ENCODE measurements at places on chromosomes 16 and 17.

- DNase-seq, result no peak
These were observed 7.6 kb upstream of the NUP93 start for GRCh38 chr16:56722200-56722842.

- DNase-seq, result no peak
These were observed 8.1 kb downstream of the KCNH6 start for GRCh38 chr17:63531022-63531965.

DNA sequence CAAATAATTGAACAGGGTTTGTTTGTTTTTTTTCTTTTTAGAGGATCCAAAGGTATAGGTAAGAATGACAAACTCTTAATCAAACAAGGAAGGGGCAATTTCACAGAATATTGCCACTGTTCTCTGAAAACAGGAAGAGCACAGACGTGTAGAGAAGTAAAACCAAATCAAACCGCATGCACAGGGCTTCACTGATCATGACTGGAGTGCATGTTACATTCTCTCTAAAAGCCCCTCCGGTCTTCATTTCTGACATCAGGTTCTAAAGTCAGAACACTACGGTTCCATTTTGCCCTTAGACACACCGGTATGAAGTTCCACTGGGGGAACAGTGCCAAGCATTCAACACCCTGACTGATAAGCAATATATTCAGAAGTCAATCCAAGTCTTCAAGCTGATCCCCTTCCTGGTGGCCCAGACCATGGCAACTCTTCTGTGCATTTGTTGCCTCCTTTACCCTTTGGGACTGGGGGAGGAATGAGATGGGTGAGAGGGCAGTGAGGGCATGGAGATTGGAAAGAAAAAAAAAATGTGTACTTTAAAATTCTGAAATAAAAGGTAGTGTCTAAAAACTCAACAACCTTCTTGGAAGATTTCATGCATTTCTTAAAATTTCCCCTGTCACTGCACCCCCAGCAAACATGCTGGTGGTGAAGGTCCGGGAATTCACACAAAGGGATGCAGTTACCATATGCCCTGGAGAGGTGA is 1.4 kb downstream of the MMD start:
- no peak for DNase-seq

DNA sequence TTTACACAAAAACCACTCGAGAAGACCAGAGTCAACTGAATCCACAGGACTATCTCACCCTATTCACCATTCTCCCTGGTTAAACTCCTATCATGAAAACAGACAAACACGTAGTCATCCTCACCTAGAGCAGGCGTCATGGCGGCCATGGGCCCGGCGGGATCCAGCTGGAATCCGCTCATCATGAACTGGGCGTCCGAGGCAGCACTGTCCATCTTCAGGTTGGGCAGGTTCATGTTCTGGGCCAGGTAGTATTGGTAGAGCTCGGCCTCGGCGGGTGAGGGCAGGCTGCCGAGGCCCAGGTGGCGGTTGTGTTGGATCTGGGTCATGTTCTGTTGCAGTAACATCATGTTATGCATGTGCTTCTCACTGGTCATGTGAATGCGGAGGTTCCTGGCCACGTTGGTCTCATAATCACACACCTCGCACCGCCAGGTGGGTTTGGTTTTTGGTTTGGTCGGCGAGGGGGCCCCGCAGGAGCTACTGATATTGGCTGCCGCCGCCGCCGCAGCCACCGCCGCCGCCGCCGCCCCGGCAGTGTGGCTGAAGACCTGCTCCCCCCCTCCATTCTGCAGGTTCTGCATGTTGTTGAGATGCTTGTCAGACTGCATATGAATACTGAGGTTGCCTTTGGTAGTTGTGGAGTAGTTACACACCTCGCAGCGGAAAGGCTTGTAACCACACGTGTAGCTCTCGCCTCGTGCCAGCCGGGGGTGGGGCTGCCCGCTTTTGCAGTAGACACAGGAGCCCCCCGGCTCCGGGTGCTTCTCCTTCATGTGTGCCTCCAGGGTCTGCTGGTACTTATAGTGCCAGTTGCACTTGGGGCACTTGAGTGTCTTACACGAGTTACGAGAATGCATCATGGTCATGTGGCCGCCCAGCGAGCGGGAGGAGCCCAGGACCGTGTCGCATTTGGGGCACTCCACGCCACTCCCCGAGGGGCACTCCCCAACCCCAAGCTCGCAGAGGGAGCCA is 90.3 kb downstream of the ZFHX3 start:
- DNase-seq, result no peak

GRCh38 chr16:10868596-10869469 is 8.2 kb upstream of the CIITA start:
- DNase-seq, result no peak

DNA sequence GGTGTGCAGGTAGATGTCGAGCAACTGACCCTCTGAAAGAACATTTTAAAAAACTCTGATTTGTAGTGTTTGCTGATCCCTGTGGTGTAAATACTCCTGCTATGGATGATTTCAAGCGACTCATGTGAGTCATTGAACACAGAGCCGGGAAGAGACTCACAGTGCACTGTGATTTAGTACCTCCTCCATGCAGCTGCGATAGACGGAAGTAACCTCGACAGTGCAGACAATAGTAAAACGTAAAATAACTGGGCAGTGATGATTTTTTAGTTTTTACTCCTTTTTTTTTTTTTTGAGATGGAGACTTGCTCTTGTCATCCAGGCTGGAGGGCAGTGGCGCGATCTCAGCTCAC is 8.7 kb downstream of the TBX21 start:
- no peak for DNase-seq

GRCh38 chr17:35774499-35774898 is 13.8 kb downstream of the C17orf50 start:
- no peak for DNase-seq

- no peak for DNase-seq
These were observed 77.7 kb downstream of the GAS7 start for GRCh38 chr17:10120749-10121148.

DNA sequence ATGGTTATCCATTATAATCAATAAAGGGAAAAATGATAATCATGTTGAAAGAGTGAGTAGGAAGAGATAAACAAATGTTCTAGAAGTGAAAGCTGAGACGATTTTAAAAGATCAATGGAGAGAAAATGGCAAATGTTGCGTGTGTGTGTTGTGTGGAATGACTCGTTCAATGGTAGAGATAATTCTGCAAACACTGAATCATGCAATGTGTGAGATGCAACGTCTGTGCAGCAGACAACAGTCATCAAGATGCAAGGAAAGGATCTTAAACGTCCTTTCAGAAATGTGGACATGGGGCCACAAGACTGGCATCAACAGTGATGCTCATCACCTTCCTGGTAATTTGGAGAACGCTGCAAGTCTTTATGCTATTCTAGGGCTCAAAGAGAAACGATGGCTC is 124.4 kb downstream of the CDYL2 start:
- no peak for DNase-seq

GRCh38 chr17:45230787-45231480 is 9.2 kb downstream of the FMNL1 start:
- no peak for DNase-seq

GRCh38 chr16:65153365-65154105 is 31.7 kb upstream of the CDH11 start:
- no peak for DNase-seq

GRCh38 chr17:59440757-59441463 is 109.5 kb downstream of the YPEL2 start:
- DNase-seq, result no peak

DNA sequence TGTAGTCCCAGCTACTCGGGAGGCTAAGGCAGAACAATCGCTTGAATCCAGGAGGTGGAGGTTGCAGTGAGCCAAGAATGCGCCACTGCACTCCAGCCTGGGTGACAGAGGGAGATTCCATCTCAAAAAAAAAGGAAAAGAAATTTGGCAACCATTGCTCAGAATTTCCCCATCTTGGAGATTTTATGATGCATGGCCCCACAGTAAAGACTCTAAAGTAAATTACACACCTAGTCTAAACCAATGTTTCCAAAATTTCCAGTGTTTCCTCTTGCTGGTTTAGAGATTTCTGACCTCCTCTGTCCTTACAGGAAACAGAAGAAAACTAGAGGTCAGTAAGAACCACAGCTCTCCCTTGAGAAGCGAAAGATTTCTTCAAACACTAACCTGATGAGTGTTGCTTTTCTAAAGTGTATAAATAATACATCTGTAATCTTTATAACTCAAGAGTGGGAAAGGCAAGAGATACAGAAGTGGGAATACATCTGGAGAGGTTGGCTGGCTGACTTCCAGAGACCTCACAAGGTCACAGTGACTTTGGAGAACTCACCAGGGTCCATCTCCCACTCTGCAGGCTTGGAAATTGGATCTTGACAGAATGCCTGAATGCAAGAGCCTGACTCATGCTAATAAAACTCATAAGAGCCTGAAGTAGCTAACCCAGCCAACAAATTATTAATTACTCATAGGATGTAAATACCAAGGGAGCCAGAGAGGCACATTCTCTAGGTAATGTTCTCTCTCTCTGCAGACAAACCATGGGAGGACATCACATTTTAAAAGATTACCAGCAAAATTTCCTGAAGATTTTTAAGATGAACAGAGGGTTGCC is 8.8 kb downstream of the ADAT1 start:
- DNase-seq, result no peak

- no peak for DNase-seq
These were observed 3.7 kb downstream of the SOCS3 start for GRCh38 chr17:78356101-78356713.

- no peak for DNase-seq
These were observed 52.6 kb downstream of the HIC1 start for GRCh38 chr17:2107506-2107905.

GRCh38 chr16:76243620-76244019 is 33.6 kb upstream of the CNTNAP4 start:
- DNase-seq, result no peak

DNA sequence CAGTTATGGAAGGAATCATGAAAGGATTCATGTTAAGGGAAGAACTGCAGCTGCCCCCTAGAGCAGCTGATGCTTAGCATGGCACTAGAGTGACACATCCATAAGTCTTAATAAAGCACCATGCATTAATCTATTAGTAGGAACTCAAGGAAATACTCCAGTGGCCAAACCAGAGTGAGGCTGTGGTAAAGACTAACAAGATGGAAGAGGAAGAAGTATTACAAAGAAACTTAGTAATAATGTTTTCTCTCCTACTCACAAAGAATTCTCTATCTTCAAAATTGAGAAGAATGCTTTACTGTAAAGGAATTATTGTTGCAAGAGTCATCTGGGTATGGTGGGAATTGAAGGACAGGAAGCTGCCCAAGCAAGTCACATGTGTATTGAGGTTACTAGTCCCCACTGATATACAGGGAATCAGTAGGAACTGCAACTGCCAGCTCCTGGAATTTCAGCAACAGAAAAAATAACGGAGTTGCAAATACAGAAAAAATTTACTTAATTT is 29.9 kb upstream of the TOM1L1 start:
- no peak for DNase-seq

GRCh38 chr17:37701496-37701898 is 43.4 kb downstream of the HNF1B start:
- no peak for DNase-seq

DNA sequence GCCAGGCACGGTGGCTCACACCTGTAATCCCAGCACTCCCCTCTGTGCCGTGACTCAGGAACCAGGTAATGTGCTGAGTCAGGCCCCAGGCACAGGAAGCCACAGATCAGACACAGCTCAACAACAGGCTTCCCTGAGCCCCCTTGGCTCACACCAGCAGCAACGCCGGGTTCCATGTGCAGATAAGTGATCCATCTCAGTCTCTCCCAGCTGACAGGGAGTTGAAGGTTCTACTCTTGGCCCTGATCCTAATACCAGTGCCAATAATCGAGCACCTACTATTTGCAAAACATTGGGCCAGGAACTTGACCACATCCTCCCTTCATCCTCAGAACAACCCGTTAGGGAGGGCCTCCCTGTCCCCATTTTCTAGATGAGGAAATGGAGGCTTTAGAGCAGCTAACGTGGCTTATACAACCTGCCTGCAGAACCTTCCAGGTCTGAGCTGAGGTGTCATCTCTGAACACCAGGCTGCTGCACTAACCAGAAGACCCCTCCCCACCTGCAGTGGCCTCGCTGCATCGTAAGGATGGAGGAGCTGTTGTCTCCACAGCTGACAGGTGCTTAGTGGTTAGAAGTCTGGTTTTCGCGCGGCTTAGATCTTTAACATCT is 64.8 kb upstream of the AMZ2 start:
- DNase-seq, result no peak

- DNase-seq, result no peak
These were observed 18.7 kb downstream of the CES4A start for GRCh38 chr16:67006930-67007658.

DNA sequence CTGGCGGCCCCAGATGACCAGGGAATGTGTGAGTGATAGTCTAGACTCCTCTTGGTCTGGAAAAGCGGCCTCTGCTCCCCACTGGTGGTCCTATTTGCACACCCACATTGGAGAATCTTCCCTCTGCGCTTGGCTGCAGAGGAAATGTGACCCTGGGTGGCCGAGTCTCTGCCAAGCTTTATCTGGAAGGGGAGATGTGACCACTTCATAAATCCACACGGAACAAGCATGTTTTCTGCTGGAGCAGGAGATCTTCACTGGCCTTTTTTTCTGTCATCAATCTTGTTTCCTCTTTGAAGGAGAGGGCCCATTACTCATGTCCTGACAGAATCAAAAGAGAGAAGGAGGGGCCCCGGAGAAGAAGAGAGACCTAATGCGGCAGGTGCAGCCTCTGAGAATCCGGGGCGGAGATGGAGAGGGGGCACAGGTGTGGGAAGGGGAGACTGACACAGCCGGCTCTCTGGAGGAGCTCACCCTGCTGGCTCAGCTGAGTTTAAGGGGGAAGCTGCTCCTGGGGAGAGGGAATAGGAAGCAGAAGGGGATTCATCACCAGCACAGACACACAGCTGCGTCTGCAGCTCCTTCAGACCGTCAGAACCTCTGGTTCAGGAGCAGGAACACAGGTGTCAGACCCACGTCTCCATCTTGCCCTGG is 116.3 kb downstream of the SOX9 start:
- DNase-seq, result no peak

DNA sequence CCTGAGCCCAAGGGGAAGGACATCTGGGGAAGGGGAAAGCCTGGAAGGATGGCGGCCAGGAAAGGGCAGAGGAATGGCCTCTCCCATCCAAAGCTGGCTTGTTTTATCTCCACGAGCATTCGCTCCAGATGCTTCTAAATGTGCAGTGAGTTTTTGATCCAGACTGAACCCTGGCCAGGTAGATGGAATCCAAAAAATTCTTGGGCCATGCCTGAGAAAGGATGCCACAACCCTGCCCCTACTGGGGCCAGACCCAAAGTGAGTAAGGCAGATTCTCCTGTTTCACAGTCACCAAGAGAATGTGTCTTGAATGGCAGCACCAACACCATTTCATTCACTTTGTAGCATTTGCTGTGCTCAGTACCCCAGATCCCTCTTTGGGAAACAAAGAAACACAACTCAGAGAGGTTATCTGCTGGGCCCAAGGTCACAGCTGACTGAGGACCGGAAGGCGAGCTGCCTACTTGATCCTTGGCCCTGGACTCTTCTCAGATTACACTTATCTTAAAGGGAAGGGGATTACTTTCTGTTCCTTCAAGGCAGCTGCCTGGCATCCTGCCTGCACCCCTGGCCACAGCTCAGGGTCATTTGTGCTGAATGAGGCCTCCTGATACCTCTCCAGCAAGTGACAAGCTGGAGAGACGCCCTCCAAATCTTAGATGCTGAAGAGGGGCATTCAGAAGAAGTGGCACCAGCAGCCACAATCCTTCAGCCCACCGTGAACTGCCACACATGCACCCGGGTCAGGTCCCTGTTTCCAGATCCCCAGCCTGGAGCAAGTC is 3.6 kb downstream of the LRRC75A start:
- DNase-seq, result no peak

- DNase-seq, result peak; percentile 56
These were observed 200.1 kb downstream of the KCNJ2 start for GRCh38 chr17:70369391-70369790.

- DNase-seq, result no peak
These were observed 405.9 kb upstream of the RBFOX1 start for GRCh38 chr16:6926762-6927161.

- DNase-seq, result peak; percentile 9
These were observed 60.1 kb downstream of the AIPL1 start for GRCh38 chr17:6374761-6375312.
